Fibroblast of mammary gland (primary cell): ENCODE measurements at places on chromosomes 1 and 21.
A peak's percentile ranks its signal among the peaks of the same experiment; 100 is the strongest.

DNA sequence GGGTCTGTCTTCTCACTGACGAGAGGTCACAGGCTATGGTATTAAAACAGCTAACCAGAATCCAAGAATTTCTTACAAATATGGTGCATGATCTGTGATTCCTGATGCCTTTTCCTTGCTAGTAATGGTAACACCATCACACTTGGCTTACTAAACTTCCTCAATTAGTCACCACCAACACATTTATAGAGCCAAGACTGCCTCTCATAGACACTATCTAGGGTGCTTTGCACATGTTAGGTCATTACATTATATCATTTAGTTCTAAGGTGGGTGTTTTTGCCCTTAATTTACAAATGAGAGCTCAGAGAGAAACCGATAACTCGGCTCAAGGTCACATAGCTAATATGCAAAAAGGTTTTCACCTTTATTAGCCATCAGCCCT, 8.7 kb downstream of the KIF21B start:
- peak; percentile 10 for DNase-seq

DNA sequence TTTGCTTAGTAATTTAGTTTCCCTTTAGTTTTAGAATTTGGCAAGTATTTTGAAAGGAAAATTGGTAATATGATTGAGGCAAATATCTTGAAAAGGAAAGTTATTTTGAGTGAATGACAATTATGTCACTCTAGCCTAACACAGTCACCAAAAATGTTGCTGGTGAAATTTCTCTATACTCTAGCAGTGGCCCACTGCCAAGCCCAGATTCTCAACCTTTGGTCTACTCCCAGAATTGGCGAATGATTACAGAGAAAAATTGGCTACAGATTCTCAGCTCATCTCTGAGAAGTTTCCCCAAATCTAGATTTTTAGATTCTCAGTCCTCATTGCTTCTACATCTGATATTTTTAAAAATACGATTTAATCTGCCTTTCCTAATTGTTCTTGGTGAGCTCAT, 84.9 kb downstream of the PIGK start:
- DNase-seq, result peak; percentile 31

DNA sequence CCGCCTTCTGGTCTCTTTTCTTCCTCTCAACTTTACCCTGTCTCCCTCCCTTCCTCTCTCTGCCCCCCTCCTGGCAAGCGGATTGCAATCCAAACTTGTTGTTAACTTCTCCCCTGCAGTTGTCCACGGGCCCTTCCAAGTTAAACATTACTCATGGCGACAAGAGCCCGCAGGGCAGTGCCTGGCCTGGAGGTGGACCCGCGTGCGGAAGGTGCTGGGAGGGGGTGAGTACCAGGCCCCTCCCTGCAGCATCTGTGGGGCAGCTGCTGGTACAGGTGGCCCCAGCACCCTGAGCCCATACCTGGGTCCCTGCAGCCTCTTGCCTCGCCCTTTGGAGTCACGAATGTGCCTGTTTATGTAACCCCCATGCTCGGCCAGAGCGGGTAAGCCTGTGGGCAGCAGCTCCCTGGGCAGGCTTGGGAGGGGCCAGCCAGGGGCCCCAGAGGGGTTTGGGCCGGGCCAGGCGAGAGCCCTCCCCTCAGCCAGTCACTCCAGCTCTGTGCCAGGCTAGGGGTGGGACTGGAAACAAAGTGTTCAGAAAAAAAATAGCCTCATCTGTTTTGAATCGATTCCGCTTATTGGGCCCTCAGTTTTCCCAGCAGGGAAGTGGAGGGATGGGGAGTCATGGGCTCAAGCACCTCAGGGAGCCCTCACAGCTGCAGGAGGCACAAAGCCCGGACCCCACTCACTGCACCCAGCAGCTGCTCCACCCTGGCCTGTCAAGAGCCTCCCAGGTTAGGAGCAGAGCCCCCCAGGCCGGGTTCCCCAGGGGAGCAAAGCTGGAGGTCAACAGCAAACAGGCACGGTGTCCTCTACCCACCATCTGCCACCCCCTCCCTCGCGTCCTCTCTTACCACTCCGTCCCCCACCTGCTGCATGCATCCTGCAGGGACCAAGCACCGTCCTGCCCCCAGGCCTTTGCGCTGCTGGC, 14.0 kb upstream of the FAAP20 start:
- peak; percentile 90 for DNase-seq

- no peak for DNase-seq
Measured at GRCh38 chr1:156873659-156874058, 13.0 kb downstream of the NTRK1 start.

DNA sequence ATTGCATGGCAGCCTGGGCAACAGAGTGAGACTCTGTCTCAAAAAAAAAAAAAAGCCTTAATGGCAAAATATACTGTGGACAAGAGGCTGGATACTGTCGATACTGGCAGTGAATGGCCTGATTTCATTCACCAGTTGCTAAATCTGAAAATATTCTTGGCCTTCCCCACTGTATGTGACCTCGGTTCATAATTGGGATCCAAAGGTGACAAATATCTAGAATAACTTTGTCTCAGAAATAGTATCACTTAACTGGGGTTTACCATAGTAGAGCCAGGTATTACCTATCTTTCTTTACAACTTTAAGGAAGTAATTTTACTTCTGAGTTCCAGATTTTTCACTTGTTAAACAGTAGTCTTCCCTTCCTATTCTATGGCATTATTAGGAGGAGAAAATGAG, 8.4 kb downstream of the MTF2 start:
- DNase-seq, result no peak

- peak; percentile 46 for DNase-seq
Measured at GRCh38 chr1:36161641-36162531, 5.9 kb downstream of the MAP7D1 start.
